CD4-positive, alpha-beta T cell treated with Interleukin-17A for 4 hours (primary cell): ENCODE measurements at places on chromosomes 3 and 15.

DNA sequence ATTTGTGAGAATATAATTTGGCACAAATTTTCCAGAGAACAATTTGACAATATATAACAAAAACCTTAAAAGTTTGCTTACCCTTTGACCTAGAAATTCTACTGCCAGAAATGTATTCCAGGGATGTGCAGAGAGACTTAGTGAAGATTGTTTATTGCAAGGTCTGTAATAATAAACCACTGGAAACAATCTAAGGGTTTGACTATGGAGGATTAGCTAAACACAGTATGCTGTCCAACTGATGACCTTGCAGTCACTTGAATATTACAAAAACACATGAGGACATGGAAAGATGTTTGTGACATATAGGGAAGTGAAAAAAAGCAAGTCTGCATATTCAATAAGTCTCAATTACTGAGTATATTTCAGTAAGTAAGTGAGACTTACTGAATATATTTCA, 48.1 kb upstream of the CDV3 start:
- DNase-seq: no peak

- no peak for DNase-seq
Observed at GRCh38 chr3:124048967-124049798, 57.3 kb upstream of the ROPN1 start.

DNA sequence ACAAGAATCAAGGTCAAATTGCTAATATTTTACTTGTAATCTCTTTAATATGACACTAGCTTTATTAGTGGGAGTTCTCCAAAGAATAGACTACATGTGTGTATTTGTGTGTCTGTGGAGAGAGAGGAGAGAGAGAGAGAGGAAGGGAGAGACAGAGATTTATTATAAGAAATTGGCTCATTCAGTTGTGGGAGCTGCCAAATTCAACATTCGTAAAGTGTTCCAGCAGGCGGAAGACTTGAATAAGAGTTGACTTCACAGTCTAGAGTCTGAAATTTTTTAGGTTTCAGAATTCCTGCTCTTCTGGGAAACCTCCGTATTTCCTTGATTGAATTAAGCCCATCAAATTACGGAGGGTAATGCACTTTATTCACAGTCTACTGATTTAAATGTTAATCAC, 4.7 kb upstream of the CLDN1 start:
- DNase-seq: no peak

GRCh38 chr3:10558736-10559135, 53.4 kb upstream of the ATP2B2 start:
- DNase-seq: no peak

GRCh38 chr3:195421400-195421799, 21.4 kb downstream of the ACAP2 start:
- no peak for DNase-seq

DNA sequence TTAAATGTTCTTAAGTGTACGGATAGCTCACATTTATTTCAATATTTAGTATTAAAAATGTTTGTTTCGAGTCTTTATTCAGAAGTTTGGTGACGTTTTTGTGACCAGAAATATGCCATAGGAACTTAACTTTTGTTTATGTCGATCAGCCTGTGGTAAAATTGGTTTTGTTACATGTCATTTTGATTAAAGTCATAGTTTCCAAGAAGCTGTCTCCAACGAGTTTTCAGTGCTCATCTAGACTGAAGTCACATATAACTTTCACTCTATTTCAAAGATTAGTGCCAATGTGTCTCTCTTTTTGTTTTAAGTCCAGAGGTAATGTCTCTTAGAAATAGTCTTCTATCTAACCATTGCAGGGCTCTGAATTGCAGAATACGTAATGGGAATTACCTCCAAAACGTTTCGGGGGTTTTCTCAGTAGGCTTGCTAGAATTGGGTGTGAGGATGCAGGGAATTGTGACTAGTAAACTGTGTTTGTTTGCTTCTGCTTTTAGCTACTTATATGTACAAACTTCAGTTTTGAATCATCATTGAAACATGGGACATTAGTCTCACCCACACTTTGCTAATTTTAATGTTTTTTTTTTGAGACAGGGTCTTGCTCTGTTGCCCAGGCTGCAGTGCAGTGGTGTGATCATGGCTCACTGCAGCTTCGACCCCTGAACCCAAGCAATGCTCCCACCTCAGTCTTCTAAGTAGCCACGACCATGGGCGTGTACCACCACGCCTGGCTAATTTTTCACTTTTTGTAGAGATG, 3.0 kb downstream of the BUB1B start:
- no peak for DNase-seq

DNA sequence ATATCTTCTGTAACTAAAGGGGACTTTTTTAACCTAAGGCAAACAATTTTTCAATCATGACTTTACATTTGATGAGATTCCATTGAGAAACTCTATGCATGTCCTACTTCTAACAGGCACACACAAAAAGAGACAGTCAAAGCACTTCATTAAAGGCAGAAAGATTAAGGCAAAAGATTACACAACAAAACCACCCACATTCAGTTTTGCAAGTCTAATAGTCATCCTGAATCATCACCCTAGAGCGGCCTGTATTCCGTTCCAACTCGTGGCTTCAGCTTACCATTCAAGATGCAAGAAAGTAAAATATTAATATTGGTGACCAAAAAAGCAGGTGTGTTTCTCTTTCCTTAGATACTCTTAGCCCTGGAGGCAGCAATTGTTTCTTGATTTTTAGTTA, 205.9 kb downstream of the P3H2 start:
- no peak for DNase-seq

DNA sequence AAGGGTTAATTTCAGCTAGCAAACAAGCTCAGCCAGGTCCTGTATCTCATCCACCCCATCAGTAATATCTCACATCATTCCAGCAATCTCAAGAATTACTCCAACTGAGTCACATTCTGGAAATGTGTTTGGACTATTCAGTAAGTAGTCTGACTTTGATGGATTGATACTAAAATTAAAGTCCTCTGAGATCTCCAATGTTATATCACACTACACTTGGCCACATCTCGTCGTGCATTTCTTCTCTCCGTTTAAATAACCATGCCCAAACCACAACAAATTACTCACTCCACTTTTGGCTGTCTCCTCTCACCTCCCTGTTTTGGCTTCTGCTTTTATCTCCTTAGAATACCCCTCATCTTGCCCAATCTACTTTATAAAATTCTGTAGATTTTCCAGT, 292.2 kb downstream of the PYDC2 start:
- no peak for DNase-seq

DNA sequence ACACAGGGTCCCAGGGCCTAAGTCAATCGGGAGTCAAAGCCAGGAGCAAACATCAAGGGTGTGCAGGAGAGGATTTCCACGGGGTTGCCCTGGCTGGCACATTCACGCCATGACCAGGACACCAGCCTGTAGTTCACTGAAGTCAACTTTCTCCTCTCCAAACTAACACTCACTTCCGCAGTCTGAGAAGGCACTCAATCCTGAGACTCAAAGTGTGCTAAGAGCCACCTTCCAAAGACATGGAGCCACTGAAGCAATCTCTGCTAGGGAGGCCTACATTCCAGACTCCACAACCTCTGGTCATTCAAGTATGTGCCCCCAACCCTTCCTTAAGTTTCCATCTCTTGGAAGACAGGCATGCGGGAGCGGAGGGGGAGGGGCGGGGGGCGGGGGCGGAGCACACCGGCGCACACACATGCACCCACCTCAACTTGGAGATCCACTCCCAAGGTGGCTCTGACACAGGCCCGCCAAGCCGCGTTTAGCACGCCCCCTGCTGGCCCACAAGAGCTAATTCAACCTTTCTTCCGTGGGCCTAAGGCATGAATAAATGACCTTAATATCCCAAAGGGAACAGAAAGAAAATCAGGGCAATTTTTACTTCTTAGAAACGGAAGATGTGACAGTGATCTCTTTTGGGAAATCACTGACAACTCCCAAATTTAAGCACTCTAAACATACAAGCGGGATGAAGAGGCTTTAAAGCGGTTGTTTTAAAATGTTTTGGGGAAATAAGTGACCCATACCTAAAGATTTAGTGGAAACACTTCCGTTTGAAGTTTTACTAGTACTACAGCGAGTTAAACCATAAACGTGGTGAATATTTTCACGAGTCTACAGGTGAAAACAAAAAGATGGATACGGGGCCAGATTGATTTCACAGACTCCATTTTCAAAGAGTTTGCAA, 162.5 kb upstream of the CHRNA7 start:
- peak; percentile 76 for DNase-seq

DNA sequence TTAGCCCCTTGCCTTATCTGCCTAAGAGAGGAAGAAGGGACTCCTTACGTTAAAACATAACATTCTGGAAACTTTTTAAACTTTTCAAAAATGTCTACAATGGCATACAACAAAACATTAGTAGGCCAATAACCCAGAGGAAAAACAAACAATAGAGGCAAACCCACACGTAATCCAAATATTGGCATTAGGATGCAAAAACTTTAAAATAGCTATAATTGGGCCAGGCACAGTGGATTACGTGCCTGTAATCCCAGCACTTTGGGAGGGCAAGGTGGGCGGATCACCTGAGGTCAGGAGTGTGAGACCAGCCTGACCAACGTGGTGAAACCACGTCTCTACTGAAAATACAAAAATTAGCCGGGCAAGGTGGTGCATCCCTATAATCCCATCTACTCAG, 134.9 kb downstream of the AQP9 start:
- no peak for DNase-seq

DNA sequence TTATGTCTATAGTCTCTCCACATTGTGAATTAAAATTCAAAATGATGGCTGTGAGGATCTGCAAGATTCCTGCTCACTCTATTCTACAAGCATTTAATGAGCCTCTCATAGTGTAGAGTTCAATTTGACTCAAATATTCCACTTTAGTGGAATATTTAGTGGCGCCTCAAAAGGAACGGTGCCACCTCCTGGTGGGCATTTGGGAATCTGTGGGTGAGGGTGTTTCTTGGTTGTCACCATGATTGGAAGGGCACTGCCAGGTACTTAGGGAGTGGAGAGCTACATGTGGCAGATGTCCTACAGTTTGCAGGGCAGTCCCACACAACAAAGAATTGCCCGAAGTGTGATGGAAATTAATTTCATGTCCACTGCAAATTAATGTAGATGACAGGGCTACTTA, 21.5 kb upstream of the KCNMB3 start:
- peak; percentile 39 for DNase-seq

DNA sequence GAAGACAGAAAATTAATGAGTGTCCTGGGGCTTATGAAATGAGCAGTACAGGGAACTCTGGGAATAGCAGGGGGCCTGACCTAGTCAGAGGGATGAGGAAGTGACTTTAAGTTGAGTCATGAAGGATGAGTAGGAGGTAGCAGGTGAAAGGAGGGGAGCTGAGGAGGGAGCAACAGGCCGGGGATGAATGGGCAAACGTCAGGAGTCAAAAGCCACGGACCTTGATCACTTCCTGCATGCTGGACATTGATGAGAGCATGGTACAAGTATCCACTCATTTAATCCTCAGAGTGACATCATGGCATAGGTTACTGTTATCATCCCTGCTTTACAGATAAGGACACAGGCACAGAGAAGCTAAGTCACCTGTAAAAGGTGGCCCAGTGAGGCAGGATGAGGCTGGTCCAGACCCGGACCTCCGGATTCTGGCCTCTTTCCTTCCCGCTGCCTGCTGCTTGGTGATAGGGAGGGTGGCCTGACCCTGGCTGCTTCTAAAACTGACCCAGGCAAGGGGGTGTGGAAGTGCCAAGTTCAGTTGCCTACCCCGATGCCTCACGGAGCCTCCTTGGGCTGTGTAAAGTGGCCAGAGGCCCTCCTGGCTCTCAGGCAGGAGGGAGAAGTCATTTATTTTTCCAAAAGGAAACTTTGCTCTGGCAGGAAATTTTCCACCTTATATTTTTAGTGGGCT, 7.6 kb downstream of the CORO2B start:
- DNase-seq: no peak

- DNase-seq: no peak
Observed at GRCh38 chr3:23611737-23612295, 193.9 kb upstream of the UBE2E1 start.

DNA sequence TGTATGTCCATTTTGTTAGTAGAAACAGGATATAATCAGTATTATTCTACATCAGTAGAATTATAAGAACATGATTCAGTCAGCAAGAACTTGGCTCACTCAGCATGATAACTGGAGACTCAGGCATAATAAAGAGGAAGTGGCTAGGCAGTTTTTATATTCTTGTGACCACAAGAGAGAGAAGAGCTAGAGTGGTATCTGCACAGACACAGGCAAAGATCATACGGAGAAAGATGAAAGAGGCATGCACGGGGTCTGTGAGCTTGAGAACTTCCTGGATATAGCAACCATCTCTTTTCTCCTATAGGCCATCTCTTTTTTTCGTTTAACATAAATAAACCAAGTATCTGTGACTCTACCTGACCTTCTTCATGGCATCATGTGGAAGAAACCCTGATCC, 46.8 kb downstream of the MYO5A start:
- DNase-seq: peak; percentile 65

DNA sequence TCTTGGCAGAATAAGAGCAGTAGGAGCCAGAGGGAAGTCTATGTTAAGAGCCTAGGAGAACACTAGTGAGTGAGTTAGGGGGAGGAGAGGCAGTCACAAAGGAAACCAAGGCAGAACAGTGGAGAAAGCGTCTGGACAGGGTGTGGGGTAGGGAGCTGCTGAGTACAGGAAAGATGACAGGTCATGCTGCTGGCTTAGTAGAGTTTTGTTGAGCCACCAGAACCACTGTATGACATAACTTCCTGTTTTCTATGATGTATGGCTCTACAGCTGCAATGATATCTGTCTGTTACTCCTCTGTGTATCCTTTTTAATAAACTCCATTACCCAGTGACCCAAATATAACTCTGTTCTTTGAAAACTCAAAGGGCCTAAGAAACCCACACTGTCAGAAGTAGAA, 10.6 kb upstream of the STT3B start:
- DNase-seq: peak; percentile 41

DNA sequence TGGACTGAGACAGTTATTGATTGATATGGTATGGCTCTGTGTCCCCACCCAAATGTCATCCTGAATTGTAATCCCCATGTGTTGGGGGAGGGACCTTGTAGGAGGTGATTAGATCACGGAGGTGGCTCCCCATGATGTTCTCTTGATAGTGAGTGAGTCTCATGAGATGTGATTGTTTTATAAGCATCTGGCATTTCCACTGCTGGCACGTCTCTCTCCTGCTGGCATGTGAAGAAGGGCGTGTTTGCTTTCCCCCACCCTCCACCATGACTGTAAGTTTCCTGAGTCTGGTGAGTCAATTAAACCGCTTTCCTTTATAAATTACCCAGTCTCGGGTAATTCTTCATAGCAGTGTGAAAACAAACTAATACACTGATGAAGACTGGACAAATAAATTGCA, 105.6 kb upstream of the MELTF start:
- no peak for DNase-seq

DNA sequence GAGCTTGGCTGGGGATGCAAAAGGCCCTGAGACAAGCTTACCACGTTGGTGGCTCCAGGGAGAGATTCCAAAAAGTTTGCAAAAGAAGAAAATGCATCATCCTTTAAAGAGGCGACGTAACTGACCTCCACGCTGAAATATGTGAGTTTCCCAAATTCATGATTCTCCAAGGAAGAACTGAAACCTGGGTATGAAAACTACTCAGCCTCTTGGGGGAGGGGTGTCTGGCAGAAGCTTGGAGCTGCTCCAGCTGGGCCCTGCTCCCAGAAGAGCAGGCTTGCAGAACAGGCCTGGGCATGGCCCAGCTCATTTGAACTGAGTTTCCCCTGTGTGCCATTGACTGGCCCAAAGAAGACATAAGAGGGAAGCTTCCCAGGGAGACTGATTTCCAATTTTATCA, 20.5 kb downstream of the CPN2 start:
- DNase-seq: no peak

GRCh38 chr3:20810555-20810954, 624.5 kb upstream of the SGO1 start:
- DNase-seq: no peak
